CD4-positive, alpha-beta T cell treated with Interleukin-10 for 1 hour (primary cell): ENCODE measurements at places on chromosomes 11 and 22.

- DNase-seq: no peak
These were observed 24.4 kb downstream of the ARHGAP8 start for GRCh38 chr22:44776605-44777363.

- DNase-seq: no peak
These were observed 132.1 kb upstream of the RASSF10 start for GRCh38 chr11:12876988-12877387.

DNA sequence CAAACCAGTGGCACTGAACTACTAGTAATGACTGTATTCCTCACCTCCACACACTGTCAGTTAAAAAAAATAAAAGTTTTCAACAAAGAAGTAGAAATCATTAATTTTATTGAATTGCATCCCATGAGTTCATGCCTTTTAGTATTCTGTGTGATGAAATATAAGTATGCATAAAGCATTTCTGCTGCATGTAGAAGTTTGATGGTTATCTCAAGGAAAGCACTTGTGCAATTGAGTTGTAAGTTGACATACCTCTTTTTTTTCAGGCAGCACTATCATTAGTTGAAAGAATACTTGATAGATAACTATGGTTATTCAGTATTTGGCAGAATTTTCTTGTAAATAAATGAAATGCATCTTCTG lies 104.4 kb downstream of the STIM1 start:
- no peak for DNase-seq

DNA sequence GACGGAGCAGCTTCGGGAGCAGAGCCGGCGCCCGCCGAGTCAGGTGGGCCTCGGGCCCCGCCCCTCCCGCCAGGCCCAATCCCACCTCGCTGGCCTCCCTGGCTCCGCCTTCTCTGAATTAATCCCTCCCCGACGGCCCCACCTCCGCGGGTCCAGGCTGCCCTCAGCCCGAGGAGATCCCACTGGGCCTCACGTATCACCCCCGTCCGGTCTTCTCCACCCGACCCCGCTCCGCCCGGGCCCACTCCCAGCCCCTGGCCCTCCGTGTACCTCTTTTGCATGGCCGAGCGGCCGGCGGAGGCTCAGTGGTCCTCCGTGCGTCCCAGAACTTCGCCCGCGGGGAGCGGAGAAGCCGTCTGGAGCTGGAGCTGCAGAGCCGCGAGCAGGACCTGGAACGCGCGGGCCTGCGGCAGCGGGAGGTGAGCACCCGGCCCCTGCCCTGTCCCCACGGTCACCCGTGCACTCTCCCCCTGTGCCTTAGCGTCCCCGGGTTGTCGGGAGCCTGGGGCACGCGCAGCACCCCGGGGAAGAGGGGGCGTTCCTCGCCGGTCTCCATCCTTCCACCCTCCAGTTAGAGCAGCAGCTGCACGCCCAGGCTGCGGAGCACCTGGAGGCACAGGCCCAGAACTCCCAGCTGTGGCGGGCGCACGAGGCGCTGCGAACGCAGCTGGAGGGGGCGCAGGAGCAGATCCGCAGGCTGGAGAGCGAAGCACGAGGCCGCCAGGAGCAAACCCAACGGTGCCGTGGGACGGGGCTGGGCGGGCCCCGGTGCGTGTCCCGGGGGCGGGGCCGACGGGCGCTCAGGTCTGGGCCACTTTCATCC lies 2.2 kb upstream of the CD151 start:
- peak; percentile 69 for DNase-seq

GRCh38 chr11:134759855-134760254 lies 347.8 kb upstream of the B3GAT1 start:
- DNase-seq: no peak

DNA sequence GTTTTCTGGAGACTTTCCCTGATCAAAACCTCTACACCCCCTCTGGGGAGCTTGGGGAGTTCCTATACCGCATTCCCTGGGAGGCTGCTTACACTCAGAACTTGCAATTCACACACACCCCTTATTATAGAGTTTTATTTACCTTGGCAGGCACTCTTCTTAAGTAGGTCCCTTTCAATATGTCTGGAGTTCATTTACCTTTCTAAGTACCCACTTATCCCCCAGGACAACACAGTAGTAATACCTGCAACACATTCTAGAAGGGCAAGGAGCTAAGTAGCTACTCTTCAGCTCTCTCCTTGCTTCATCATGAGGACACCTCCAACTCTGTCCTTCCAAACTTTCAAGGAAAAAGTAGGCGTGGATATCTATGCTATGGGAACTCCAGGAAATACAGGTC lies 127.8 kb upstream of the ANO3 start:
- DNase-seq: no peak

DNA sequence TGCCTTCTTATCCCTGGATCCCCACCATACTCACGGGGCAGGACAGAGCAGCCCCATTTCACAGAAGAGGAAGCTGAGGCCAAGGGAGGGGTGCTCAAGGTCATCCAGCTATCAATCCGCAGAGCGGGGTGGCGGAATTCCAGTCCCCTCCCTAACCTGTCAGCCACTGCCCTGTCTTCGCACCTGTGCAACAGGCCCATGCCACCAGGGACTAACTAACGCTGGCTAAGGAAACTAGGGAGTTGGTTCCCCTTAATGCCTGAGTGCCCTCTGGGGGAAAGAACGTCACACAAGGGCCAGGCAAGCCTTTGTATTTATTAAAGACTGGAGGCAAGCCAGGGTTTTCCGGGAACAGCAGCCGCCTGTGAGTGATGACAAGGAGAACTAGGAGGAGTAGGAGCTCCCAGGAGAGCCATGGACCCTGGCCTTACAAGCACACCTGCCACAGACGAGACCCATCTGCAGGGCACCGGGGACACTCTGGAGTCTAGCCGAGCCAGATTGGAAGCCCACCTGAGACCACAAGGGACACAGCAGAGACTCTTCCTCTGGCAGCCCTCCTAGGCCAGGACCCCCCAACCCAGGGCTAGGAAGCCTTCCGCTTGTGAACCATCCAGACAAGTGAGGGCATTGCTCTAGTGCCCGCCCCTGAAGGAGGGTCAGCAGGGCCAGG lies 64.4 kb downstream of the MYH9 start:
- no peak for DNase-seq

- peak; percentile 5 for DNase-seq
These were observed 6.2 kb downstream of the TEAD1 start for GRCh38 chr11:12680246-12680939.

DNA sequence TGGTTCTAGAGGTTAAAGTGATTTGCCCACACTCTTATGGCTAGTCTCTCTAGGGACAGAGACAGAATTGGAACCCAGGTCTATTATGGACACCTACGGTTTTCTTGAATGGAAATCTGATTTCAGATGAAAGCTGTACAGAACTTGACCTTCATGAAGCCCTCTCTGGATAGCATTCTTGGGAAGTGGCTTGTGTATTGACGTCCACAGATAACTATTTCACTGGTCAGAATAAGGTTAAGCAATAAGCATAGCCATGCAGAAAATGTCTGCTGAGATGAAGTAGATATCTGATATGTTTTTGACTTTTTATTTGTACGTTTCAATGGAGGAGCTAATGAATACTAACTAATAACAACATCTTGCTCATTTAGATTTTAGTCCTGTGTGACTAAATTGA lies 1.1 kb downstream of the TLCD5 start:
- no peak for DNase-seq

DNA sequence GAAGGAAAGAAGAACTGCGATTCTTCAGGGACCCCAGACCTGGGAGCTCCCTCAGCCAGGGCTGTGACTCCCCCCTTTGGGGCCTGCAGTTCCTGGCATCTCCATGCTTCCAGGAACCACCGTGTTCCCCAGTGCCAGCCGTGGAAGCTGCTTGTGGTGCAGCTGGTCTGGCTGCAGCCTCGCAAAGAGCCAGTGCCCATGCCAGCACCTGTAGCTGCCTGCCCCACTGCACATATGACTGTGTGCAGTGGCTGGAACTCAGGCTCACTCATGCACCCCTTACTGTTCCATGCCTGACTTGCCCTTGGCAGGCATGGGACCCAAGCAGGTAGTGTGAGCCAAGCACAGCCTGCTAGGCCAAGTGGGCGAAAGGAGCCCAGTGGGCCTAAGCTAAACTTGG lies 401.3 kb downstream of the LRRC4C start:
- DNase-seq: no peak

GRCh38 chr11:91794146-91794545 lies 430.5 kb upstream of the FAT3 start:
- DNase-seq: no peak

DNA sequence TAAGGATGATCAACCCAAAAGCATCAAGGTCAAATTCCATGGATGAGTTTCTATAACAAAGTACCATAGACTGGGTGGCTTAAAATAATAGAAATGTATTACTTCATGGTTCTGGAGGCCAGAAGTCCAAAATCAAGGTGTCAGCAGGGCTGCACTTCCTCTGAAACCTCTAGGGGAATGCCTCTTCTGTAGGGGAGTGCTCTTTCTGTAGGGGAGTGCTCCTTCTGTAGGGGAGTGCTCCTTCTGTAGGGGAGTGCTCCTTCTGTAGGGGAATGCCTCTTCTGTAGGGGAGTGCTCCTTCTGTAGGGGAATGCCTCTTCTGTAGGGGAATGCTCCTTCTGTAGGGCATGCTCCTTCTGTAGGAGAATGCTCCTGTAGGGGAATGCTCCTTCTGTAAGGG lies 65.5 kb downstream of the FBLN1 start:
- DNase-seq: no peak

DNA sequence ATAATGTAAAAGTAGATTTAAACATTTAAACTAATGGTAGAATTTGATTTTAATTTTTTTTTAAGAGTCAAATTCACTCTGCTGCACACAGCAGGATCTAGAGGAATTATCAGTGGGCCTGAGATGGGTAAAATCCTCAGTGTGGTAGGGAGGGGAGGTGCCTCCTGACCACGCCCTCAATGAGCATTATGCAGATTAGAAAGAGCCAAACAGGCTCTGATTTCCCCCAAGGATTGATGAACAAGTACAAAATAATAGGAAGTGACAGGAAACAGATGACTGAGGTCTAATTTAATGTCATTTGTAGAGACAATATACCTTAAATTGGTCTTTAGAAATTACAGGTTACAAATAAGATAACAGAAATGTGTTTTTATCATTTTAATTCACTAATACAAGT lies 155.2 kb downstream of the DCDC1 start:
- no peak for DNase-seq

- no peak for DNase-seq
These were observed 441.4 kb upstream of the FAT3 start for GRCh38 chr11:91783173-91783572.

- DNase-seq: no peak
These were observed 8.5 kb downstream of the PHOX2A start for GRCh38 chr11:72235351-72236057.

DNA sequence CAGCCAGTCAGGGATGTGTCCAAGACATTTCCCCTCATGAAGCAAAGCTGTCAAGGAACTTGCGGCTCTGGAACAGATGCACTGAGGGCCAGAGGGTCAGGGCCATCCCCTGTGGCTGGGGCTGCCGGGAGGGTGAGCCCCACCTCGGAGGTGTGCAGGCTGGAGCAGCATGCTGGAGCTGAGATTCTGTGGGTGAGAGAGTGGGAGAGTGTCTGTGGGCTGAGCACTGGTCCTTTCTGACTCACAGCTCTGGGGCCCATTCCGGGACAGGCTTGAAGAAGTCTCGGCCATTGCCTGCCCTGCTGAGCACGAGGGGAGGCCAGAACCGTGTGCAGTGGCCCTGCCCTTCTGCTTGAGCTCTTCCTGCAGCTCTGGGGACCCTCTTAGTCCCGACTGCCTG lies 2.1 kb downstream of the OMP start:
- DNase-seq: no peak

GRCh38 chr22:50302041-50302541 lies 5.4 kb downstream of the PLXNB2 start:
- no peak for DNase-seq

DNA sequence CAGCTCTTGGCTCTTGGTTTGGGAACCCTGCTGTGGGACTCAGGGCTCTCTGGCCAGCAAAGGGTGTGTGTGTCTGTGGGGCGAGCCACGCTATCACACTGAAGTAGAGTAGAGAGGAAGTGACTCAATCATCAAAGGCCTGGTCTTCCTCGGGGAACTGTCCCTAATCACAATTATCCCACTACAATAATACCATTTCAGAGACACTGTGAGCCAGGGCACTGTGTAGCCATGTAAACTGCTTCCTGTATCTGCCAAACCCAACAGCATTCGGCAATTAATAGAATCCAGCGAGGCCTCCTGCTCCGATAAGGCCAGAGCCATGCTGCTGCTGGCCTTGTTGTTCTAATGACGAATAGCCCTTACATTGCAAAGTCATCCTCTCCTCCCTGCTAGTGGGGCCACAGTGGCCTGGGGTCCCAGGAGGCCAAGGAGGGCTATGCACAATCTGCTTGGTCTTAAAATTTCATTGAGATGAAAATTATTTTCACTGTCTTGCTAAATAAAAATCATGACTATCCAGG lies 49.8 kb upstream of the LMO2 start:
- no peak for DNase-seq

- DNase-seq: no peak
These were observed 60.7 kb upstream of the OPCML start for GRCh38 chr11:133593036-133593435.

DNA sequence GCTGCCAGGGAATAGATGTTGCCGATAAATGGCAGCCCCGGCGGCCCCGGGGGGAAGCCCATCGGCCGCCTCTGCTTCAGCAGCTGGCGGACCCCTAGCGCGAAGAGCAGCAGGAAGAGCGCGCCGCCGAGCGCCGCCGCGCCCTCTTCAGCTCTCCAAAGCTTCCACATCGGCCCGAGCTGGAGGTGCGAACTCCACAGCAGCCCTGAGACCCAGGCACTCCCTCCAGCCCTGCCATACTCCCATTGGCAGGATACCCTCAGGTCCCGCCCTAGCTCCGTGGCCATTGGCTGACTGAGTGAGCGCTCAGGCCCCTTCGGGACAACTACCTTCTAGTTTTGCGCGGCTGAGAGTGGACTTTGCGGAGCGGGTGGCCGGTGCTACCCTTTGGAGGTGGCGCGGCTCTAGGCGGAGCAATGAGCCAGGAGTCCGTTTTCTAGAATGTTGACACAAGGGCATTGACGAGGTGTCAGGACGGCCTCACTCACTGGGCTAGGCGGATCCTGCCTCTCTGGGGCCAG lies at the start of gene CYP2R1:
CYP2R1 (minus strand) TSS at position 196 of the 521 bp plus-strand sequence; CDS start at position 170, 26 bp downstream.
- peak; percentile 96 for DNase-seq

- DNase-seq: no peak
These were observed 7.7 kb downstream of the LGR4 start for GRCh38 chr11:27464909-27465308.

DNA sequence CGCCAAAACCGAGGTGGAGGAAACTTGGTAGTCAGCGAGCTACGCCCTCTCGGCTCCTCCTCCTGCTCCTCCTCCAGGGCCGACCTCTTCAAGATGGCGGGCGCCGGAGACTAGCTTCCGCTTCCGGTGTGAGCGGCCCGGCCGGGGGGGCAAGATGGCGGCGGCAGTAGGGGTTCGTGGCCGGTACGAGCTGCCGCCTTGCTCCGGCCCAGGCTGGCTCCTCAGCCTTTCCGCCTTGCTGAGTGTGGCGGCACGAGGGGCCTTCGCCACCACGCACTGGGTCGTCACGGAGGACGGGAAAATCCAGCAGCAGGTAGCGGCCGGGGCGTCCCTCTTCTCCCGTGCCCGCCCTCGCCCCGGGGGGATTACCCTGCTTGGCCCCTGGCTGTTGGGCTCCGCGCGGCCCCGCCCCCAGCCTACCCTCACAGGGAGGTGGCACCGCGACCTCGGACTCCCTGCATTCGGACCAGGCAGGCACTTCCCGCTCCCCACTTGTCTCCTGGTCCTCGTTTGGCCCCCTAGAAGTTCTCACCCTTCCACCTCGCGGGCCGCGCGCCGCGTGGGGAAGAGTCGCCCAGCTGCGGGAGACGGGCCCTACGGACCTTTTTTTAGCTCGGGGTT lies at the start of gene TTC17:
TTC17 (plus strand) TSS at position 120 of the 621 bp plus-strand sequence; CDS start at position 155, 35 bp downstream.
- DNase-seq: peak; percentile 92

GRCh38 chr11:111528557-111528956 lies 12.0 kb upstream of the LAYN start:
- DNase-seq: peak; percentile 55
